ENCODE measurements at places on chromosomes 7 and 10. TPM values are rescaled to one million over a fixed set of nuclear protein-coding genes. Genes with fewer than 3 reads are reported as not detected.

DNA sequence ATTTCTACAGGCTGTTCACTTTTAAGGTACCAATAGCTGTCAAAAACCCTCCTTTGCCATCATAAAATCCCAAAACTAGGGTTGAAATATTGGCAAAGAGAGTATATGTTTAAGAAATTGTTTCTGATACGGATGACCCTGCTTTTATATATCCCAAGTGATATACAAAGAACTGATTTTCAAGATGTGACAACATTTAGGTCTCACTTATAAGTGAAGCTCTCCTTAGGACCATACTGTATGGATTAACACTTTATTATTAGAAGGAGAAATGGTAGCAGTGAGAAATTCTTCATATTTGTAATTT, 11.0 kb upstream of the CRPPA start:
- DNase-seq = no peak

GRCh38 chr7:124413029-124413428, 352.6 kb downstream of the GPR37 start:
- no peak for DNase-seq

The TLL2 gene
- 2.3 TPM for polyA plus RNA-seq

The RBP3 gene
- polyA plus RNA-seq = not detected

DNA sequence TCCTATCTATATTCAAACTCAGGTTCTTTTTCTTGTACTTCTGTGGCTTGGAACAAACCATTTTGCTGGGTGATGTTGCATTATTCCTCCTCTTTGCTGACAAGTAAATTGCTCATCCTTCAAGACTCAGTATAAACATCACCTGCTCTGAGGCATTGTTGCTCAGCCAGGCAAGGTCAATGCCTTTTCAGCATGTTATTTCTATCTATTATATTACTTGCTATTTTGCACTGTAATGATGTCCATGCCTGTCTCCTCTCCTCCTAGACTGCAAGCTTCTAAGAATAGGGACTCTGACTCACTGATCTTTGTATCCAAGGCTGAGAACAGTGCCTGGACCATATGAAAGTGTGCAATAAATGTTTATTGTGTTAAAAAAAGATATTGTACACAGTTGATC, 293.8 kb downstream of the RNLS start:
- no peak for DNase-seq

The OR2A5 gene
- polyA plus RNA-seq = not detected

GRCh38 chr7:30894866-30895605, 16.6 kb upstream of the AQP1 start:
- DNase-seq = no peak

DNA sequence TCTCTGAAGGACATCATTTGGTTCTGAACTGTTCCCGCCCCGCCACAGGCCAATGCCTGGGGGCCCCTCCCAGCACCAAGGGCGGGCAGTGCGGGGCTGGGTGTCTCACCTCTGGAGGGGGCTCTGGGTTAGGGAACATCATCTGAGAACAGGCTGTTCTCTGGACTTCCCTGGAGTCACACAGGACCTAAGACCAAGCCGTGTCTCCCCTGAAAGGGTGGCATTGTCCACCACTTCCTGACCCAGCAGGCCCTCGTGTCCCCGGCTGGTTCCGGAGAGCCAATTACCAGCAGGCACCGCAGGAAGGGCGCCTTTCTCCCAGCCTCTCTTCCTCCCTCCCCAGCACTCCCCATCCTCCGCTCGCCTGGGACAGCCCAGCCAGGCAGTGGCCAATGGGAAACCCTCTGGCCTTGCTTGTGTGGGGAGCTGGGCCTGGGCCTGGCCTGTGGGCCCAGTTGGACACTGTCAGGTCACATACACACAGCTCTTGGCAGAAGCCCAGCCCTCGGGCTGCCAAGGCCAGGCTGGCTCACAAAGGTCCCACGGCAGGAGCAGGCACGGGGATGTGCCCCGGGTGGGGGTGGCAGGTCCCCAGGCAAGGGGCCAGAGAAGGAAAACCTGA, 119.5 kb downstream of the SPDYE5 start:
- DNase-seq = peak; percentile 87

The MPP7 gene
- 3.5 TPM for polyA plus RNA-seq

DNA sequence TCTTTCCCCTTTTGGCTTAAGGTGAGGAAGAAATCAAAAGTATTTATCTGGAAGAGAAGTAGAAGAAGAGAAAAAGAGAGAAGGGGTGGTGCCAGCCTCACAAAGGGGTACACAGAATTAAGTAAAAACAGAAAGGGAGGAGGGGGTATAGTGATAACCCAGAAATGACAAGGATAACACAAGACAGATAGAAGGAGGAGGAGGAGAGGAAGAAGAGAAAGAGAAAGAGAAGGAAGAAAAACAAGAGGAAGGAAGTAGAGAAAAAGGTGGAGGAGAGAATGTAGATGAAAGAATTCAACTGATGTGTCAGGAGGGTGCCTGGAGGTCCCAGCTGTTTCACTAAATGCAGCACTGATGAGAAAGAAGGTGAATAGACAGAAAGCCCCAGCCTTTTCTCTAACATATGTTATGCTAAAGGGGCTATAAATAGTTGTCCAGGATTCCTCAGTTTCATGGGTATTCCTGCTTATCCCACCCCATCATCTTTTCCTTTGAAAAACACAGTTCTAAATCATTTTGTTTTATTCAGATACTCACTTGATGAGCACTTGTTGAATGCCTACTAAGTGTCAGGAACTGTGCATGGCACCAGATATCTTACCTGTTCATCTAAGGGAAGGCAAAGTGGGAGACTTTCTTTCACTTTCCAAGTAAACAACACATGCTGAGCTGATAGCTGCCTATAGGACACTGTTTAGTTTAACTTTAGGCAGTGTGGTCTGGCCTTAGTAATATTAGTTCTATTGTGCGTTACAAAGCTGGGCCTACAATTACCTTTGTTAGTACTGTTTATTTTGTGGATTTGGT, 8.0 kb downstream of the SEMA3E start:
- DNase-seq = no peak

DNA sequence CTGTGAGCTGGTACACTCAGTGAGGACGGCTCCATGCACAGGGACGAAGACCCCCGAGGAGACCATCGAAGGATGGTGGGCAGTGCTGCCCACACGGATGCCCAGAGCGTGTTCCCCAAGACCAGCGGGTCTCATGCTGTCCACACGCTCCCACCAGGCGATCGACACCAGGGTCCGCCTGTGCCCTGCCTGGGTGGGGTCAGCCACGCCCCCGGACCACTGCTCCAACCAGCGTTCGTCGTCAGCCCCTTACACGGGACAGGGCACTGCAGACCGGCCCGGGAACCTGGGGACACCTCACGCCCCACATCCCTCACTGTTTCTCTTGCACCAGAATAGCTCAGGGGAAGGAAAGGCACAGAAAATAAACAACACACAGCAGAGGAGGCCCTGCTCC, 223.5 kb downstream of the DNAJB6 start:
- no peak for DNase-seq

- no peak for DNase-seq
Measured at GRCh38 chr7:43112941-43113621, 634 bp downstream of the HECW1 start.

DNA sequence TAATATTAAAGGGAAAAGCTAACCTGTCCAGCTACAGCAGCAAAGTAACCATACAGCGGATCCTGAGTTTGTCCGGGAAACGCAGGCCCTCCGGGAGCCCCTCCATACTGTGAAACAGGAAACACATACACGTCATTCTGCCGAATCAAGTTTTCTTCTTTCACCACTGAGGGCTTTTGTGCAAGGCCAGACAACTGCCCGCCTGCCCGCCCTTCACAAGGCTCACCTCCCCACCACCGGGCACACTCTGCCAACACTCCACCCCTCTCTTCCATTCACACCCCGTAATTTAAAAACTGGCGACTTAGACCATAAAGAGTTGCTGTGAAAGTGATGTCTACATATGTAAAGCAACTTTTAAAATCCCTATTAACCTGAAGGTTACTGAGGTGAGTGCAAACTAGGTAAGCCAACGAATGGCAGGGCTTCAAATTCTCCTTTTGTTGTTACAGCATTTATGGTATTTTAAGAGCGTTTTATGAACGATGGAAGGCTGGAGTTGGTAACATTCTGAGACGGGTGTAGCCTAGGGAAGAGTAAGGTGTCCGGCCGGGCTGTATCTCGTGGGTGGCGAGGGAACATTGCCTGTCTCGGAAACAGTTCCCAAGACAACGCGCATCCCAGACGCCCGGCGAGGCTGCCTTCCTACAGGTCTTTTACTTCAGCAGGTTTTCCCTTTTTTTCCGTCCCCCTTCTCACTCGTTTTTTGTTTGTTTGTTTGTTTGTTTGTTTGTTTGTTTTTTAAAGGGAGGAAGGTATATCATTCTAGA, 817 bp downstream of the SRI start:
- peak; percentile 44 for DNase-seq

The NUTM2B gene
- 0.01 TPM for polyA plus RNA-seq

The ADAM12 gene
- polyA plus RNA-seq = 0.48 TPM

DNA sequence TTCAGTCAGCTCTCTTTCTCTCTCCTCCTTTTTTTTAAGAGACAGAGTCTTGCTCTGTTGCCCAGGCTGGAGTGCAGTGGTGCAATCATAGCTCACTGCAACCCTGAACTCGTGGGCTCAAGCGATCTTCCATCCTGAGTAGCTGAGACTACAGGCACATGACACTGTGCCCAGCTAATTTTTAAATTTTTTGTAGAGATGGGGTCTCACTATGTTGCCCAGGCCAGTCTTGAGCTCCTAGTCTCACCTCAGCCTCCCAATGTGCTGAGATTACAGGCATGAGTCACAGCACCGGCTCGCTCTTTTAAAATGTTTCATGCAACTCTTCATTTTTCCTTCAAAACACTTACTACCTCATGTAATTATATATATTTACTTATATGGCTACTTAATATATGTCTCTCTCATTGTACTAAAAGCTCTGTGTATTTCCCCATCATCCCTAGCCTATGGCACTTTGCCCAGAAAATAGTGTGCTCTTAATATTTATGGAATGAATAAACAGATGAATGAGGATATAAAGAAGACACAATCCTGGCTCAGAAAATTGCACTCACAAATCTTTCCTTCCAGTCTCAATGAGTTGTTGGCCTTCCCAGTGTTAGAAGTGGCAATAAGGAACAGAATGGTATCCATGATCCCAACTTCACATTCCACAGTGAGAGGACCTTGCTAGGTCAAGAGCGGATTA, 33.9 kb downstream of the EBLN1 start:
- DNase-seq = no peak

The AKR1C1 gene
- 131 TPM for polyA plus RNA-seq

GRCh38 chr10:61669849-61670248, 7.1 kb downstream of the CABCOCO1 start:
- DNase-seq = no peak

The SFXN3 gene
- 16.6 TPM for polyA plus RNA-seq
